ENCODE measurements at places on chromosomes 13 and 19.

DNA sequence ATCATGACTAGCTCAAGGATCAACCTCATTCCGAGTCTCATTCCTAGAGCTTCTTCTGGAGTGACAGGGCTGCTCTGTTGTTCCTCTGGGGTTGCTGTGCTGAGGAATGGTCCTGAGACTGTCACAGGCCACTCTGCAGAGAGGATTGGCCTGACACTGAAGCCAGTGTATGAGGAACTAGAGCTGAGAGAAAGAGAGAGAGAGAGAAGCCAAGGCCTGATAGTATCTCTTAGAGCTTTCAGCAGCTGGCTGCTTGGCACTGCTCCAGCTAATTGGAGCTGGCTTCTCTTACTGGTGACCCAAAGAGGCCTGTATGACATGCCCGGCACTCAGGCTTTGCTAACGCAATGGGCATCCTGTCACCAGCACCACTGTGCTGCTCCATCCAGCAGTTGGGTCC, 73.4 kb upstream of the FLT1 start:
- no peak for DNase-seq

GRCh38 chr13:77528834-77529500, 6.5 kb upstream of the SCEL start:
- no peak for DNase-seq

DNA sequence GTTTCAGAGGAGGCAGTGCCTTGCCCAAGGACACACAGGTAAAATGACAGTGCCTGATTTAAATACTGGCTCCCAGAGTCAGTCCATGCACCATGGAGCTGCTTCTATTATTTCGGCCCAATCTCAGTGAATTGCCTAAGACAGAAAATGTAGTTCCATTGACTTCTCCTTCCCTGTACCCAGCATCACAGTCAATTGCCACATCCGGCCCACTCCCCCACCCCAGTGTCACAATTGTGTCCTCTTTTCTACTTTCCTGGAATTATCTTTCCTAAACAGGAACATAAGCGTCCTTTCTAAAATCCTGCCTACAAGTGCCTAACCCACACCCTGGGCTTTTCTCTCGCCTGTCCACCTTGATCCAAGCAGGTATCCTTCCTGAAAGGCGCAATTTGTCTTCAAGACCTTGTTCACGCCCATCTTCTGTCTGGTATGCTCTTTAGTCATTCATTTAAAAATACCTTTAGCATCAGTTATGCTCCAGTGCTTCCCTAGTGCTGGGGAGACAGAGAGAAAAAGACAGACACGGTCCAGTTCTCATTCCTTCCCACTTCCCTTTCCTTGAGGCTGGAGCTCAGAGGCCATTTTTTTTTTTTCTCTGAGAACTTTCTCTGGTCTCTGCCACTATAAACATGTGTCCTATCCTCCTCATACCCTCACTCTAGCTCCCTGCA, 411.4 kb downstream of the LIG4 start:
- no peak for DNase-seq

GRCh38 chr13:27476943-27477703, 26.8 kb upstream of the MTIF3 start:
- DNase-seq = no peak

- DNase-seq = no peak
Observed at GRCh38 chr19:30214651-30215051, 157.5 kb upstream of the ZNF536 start.

DNA sequence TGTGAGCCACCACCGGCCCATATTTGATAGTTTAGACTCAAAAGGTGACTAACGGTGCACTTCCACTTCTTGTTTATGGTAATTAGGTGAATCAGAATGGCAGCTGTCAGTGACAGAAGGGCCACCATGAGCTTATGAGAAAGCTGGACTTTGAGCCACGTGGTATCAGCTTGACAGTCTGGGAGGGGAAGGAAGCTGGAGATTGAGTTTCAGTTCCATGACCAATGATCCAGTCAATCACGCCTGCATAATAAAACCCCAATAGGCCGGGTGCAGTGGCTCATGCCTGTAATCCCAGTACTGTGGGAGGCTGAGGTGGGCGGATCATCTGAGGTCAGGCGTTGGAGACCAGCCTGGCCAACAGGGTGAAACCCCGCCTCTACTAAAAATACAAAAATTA, 8.2 kb downstream of the EID2B start:
- no peak for DNase-seq
